Activated CD4-positive, alpha-beta T cell treated with anti-CD3 and anti-CD28 coated beads, Interleukin-2, amount 10 ng/mL, durations not matched to agents 7 days and 5 days (primary cell): ENCODE measurements at places on chromosomes 5 and 9.

DNA sequence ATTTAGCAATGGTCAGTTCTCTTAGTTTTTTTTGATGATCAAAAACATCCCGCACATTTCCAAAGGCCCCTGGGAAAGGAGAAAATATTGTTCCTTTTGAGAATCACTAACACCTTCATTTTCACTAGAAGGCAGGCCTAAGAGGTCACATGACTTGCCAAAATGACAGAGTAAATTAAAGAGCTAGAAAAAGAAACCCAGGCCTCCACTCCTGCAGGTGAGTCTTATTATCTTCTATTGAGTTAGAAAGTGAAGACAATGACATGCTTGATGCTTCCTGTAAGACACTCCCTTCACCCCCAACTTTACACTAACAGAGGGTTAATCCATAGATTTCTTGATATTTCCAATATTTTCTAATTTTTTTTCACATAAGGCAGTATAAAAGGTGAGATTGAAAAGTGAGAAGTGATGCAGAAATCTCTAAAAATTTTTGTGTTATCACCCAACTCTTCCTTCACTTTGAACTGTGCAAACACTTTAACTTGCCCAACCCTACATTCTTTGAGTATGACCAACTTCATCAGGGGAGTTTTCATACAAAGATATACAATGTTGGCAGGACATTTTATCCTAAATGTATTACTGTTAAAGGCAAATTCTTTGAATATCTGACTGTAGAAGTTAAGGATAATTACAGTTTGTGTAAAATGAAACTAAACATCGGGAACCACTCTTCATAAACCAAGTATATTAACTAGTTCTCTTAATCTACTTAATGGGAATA lies 57.1 kb downstream of the SUB1 start:
- DNase-seq: no peak

- no peak for DNase-seq
Observed at GRCh38 chr5:68843624-68844364, 250.0 kb upstream of the SLC30A5 start.

- DNase-seq: no peak
Observed at GRCh38 chr9:111038331-111039230, at the start of gene LPAR1. TSS of gene LPAR1 (minus strand) at chr9:111038470. CDS start at chr9:110972117, 66,353 bp downstream.

DNA sequence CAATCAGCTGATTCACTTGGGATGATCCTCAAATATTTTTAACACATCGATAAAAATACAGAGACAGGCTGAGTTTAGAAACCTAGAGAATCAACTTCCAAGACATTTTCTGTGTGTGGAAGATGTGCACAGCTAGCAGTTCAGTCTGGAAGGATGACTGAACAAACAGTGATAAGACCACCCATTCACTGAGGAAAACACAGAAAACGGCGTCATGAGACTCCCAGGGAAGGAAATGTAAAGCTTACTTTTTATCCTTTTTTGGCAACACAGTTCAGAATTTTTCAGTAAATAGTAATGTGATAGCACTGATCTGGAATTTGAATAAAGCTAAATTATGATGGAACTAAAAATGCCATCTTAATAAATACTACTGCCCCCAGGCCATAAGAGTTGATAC lies 277.6 kb downstream of the SEMA5A start:
- no peak for DNase-seq

DNA sequence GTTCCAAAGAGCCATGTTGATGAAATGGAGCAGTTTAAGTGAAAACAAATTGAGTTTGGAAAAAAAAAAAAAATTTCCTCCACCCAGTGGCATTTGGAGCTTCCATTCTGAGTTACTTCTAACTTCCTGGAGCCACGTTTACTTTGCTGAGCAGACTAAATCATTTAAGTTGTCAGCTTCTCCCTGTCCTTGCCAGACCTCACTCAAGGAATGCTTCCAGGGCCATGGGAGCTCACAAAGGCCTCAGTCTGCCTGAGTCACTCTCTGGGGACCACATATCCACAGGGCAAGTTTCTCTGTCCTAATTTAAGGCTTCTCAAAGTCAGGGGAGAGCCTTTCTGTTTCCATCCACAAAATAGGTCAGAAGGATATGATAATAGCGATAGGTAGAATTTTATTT lies 210.3 kb upstream of the TNC start:
- DNase-seq: no peak

DNA sequence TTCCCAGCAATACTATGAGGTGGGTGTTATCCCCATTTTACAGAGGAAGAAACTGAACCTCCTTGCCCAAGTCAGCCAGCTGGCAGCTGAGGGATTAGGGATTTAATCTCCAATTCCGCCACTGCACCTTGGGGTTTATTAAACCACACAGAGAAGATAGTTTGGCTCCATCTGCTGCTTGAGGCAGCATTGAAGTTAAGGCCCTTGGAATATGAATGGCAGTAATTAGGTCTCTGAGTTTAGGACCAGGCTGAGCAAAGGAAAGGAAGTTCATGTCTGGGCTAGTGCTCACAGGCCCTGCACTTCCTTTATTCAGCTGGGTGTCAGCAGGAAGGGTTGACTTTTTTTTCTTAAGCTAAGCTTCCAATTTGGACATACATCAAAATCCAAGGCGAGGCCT lies 86.9 kb upstream of the GDNF start:
- DNase-seq: no peak

DNA sequence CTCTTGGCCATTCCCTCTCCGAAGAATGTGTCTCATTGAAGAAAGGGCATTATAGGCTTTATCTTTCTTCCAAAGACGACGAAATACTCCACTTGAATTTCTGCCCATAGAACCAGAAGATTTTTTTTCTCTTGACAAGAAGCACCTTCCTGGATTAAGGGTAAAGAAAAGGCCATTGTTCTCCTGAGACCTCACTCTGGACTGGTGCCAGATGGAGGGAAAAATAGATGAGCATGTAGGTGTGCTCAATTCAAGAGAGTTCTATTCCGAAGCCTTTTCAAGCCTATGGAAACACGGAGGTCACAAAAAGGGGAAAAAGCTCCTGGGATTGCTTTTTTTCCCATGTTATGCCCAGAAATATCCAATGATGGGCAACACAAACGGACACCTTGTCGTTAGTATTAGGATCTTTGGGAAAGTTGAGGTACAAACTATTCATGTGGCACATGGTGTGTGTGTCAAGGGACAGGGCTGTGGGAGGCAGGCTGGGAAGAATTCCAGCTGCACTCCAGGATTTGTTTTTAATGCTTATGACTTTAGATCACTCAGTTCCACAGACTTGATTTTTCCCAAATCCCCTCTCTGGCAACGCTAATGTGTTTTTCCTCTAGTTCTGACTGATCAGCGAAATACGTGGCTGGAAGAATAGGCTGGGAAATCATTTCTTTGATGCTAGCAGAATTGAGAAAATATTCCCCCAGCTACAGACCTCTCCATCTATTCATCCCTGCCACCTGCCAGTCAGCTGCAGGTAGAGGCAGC lies 89.9 kb downstream of the SIL1 start:
- DNase-seq: no peak
